ENCODE measurements at places on chromosomes 11 and 22. TPM values are rescaled to one million over a fixed set of nuclear protein-coding genes. Genes with fewer than 3 reads are reported as not detected.

- no peak for DNase-seq
Observed at GRCh38 chr22:20798218-20798617, 24.3 kb downstream of the SERPIND1 start.

DNA sequence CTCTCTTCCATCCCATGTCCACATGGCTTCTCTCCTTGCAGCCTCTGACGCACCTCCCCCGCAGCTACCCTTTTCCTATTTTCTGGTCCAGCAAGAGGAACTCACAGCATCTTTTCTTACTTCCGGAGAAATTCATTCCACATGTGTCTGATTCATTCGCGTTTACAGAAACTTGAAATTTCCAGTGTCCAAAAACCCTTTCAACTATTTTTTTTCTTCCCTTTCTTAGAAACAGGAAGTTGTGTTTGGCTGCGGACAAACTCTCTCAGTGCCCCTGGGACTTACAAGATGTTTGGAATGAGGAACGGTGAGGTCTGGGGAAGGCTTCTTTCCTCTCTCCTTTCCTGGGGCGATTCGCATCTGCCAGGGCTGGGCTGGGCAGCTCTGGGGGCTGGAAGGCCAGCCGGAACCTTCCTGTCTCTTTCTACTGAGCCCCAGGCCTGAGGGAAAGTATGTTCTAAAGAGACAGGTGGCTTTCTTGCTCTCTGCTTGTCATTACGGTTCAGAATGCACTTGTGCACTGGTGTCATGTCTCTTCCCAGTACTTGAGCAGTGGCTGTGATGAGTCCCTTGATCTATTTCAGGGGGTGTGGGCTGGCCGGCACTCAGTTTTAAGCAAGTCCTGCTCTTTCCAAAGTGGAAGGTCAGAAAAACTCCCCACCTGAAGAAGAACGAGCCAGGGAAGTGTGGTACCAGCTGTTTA lies 27.5 kb downstream of the ADAMTS8 start:
- DNase-seq, result no peak

GRCh38 chr11:86372586-86372985 lies 2.1 kb upstream of the CCDC81 start:
- no peak for DNase-seq

DNA sequence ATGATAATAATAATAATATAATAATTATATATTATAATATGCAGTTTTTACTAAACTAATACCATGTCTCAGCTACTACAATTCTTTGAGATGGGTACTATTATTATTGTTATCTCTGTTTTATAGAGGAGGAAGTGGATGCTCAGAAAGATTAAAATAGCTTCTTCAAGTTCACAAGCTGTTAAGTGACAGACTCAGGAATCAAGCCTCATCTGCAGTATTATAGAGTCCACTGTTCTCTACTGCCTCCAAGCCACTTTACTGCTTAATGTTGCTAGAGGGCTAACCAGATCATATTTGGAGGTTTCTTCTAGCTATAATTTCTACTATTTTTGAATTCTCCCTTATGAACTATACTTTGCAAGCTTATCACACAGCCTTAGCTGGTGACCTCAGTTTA lies 62.7 kb downstream of the CSTPP1 start:
- DNase-seq, result no peak

GRCh38 chr11:86021377-86021776 lies 47.5 kb downstream of the PICALM start:
- DNase-seq, result no peak

DNA sequence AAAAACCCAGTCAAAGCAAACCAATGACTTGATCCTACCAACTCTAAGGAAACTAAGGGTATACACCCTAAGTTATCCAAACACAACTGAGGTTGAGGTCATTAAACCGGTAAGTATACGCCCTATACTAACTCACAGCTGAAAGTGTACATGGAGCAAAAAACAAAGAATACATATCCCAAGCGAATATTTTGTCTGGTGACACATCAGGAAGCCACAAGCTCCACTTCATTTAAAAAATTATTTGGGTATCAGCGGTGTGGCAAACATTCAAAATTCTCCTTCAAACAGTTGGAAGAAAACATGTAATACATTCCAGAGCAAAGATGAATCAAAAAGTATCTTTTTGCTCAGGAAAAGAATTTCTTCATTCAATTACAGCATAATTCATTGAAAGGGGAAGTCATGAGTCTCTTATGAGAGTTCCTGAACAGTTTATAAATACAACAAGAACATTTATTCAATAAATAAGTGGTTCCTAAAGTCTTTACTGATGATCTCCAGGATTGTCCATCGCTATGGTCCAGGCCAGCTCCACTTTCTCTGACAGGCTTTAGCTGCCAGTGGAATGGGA lies 4.5 kb upstream of the JAML start:
- DNase-seq, result no peak

GRCh38 chr11:68601147-68601546 lies 83.2 kb upstream of the GAL start:
- no peak for DNase-seq

GRCh38 chr22:46065691-46066454 lies 84.5 kb upstream of the PPARA start:
- DNase-seq, result no peak

DNA sequence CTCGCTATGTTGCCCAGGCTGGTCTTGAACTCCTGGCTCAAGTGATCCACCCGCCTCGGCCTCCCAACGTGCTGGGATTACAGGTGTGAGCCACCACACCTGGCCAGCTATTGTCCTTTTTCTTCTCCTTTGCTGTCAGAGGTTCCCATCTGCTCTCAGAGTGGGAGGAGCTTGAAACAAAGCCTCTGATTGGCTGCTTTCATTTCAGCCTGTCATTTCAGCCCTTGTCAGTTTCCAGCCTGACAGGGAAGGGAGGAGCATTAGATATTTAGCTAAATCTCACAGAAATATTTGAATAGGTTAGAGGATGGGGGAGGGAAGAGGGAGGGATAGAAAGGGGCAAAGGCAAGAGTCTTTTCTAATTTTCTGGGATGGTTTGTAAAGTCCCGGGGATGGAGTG lies 8.7 kb downstream of the SLC22A6 start:
- no peak for DNase-seq

DNA sequence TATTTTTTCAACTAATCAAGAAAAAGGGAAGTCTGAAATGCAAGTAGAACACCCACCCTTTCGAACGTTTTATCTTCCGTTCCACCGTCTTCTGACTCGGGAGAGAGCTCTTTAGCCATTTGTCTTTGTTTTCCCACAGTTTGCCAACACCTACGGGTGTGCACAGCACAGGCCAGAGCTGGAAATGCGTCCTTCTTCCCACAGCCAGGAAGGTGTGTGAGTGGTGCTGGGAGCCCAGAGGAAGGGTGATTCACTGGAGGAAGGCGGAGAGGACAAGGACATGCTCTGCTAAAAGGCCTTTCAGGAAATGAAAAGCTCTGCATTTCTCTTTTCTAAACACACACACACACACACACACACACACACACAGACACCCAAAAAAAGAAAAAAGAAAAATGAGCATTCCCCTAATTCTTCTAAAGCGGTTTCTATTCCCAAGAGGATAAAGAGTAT lies 18.5 kb downstream of the ENDOD1 start:
- peak; percentile 91 for DNase-seq

DNA sequence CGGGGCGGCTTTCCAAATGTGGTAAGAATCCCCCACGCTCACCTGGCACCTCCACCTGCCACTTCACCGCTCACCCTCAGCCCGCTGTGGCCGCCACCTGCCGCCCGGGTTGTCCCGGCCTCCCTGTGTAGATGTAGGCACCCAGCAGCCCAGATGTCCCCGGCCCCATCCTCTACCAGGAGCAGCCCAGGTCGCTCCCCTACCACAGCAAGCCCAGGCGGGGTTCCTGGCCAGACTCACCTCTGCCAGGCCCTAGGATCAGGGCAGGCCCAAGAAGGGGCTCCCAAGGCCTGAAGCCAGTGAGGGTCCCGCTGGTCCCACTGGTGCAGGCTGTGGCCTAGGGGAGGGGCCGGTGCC lies 27.4 kb downstream of the MOB2 start:
- no peak for DNase-seq

- DNase-seq, result no peak
Observed at GRCh38 chr22:46910624-46911023, 148.2 kb downstream of the TBC1D22A start.

- DNase-seq, result peak; percentile 24
Observed at GRCh38 chr22:38415561-38416321, 39.3 kb downstream of the KCNJ4 start.

GRCh38 chr11:80173371-80174136 lies 732.7 kb upstream of the TENM4 start:
- DNase-seq, result no peak

- peak; percentile 89 for DNase-seq
Observed at GRCh38 chr22:36405671-36406538, 18.1 kb upstream of the MYH9 start.

DNA sequence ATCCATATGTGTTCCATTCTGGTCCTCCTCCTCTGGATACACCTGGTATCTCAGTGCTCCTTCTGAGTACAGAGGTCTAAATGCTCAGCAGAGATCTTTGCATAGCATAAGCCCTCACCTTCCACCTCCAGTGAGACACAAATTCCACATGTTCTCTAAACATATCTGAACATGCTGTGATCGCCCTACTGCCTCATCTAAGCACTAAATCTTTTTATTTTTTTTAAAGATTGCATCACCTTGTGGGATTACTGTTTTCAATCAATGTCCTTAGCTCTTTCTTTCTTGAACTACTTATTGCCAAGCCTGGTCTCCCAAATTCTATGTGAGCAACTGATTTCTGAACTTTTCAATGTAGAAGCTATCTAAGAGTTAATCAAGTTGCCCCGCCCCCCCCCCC lies 113.4 kb downstream of the TRPC6 start:
- DNase-seq, result no peak

GRCh38 chr11:47179655-47179991 lies 2.9 kb upstream of the ARFGAP2 start:
- no peak for DNase-seq

GRCh38 chr11:18193010-18193409 lies 20.4 kb downstream of the MRGPRX4 start:
- no peak for DNase-seq

DNA sequence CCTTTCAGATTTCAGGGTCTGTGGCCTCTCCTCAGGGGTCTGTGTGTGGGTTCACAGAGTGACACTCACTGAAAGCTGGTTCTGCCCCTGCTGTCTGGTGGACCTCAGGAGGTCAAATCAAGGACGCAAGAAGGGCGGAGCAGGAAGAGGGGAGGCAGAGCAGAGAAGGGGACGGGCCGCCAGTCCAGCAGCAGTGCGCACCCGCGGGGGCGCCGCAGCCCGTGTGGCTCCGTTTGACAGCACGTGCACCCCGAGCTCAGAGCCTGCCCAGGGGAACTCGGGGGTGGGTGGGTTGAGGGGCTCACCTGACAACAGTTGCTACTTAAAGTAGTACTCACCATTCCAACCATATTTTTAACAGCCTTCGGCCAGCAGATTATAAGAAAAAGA lies 71.4 kb upstream of the PITPNB start:
- DNase-seq, result no peak

GRCh38 chr22:47250995-47251765 lies 488.7 kb downstream of the TBC1D22A start:
- DNase-seq, result no peak

GRCh38 chr11:120807414-120808150 lies 216.3 kb upstream of the TBCEL start:
- DNase-seq, result peak; percentile 95

GRCh38 chr22:23388517-23388890 lies 191.6 kb downstream of the IGLL1 start:
- DNase-seq, result no peak

- DNase-seq, result no peak
Observed at GRCh38 chr11:134282121-134283045, 6.2 kb downstream of the GLB1L3 start.

GRCh38 chr11:116173941-116174911 lies 598.6 kb downstream of the BUD13 start:
- no peak for DNase-seq

GRCh38 chr11:30346068-30346688 lies 23.3 kb downstream of the ARL14EP start:
- peak; percentile 42 for DNase-seq

DNA sequence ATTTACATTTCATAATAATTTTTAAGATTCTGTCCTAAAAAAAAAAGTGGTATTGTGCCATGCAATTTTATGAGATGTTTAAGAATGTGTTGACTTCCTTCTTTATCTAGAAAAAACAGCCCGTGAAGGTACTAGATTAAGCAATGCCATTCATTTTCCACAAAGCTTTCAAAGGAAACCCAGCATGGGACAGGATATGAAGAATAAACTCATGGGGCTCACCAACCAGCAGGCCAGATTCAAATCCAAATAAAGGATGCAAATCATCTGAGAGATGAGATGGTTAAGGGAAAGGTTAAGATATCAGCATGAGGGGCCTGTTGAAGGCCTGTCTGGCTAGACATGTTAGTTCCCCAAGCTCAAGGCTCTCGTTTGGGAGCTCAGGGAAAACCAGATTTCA lies 199.1 kb downstream of the SWAP70 start:
- DNase-seq, result peak; percentile 47

- DNase-seq, result no peak
Observed at GRCh38 chr11:19703211-19703610, 9.4 kb upstream of the NAV2 start.

DNA sequence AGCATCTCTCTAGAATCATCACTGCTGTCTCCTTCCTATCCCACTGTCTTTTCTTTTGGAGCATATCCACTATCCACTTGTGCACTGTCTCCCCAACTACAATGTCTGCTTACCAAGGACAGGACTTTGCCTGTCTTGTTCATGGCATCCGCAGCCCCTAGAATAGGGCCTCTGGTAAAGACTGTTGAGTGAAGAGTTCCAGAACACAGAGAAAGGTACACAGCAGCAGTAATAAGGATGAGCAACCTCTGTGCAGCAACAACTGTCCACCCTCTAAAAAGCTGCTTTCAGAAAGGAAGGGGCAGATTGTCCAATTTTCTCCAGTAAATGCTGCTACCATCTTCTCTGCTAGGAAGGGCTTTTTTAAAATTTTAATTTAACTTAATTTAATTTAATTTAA lies 25.5 kb upstream of the BIRC3 start:
- no peak for DNase-seq

The PEX16 gene
- total RNA-seq, result 48.6 TPM

The TBX10 gene
- total RNA-seq, result not detected

The RIBC2 gene
- total RNA-seq, result 11.0 TPM

The PPP2R5B gene
- total RNA-seq, result 13.7 TPM

The BACE1-AS gene
- 5.7 TPM for total RNA-seq

The API5 gene
- total RNA-seq, result 90.0 TPM

The NLRP10 gene
- 1.6 TPM for total RNA-seq

The PATE2 gene
- total RNA-seq, result 1.3 TPM

The PNPLA5 gene
- not detected for total RNA-seq

The SMIM35 gene
- total RNA-seq, result not detected

The CCDC87 gene
- total RNA-seq, result 1.0 TPM

The MMP13 gene
- total RNA-seq, result not detected

The C2CD2L gene
- total RNA-seq, result 9.3 TPM

The CEND1 gene
- not detected for total RNA-seq

The TIMM10 gene
- total RNA-seq, result 90.2 TPM

The TMEM132A gene
- total RNA-seq, result 90.3 TPM

The ENTHD1 gene
- total RNA-seq, result not detected

All from PC-9 (cell line).